ENCODE measurements at places on chromosomes 6 and 20.

- DNase-seq, result no peak
Observed at GRCh38 chr6:74177506-74177905, 481.5 kb downstream of the CD109 start.

DNA sequence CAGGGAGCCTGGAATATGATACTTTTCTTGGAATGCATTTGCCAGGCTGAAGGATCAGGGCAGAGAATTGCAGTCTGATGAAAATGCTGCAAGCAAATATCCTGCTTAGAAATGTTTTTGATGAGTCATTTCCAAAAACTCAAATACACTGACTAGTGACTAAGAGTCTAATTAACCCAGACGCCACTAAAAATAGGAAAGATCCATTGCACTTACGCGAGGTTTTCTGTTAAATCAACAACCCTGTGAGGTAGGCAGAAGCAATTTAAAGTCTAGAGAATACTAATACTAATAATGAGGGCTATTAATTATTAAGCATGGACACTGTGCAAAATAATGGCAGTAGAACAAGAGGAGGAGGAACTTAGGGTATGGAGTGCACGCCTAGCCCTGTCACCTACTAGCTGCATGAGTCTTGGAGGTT lies 130.1 kb upstream of the DOK5 start:
- no peak for DNase-seq

- DNase-seq, result no peak
Observed at GRCh38 chr20:9052136-9052535, 16.8 kb upstream of the PLCB4 start.

GRCh38 chr6:22204153-22204552 lies 92.7 kb downstream of the PRL start:
- no peak for DNase-seq

DNA sequence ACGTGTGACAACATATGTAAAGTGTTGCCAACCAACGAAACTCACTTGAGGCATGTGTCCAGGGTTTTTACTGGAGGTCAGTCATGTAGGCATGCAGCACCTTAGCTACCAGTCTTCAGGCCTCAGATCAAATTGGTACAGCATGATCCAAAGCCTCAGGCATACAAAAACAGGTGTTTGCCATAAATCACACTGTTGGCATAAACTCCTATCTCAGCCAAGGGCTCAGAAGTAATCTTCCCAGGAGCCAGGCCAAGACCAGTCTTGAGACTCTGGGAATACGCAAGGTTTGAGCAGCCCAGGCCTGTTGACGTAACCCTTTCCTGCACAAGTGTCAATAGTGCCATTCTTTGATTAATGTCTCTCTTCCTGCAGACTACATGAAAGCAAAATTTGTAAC lies 163.5 kb downstream of the PRL start:
- no peak for DNase-seq

DNA sequence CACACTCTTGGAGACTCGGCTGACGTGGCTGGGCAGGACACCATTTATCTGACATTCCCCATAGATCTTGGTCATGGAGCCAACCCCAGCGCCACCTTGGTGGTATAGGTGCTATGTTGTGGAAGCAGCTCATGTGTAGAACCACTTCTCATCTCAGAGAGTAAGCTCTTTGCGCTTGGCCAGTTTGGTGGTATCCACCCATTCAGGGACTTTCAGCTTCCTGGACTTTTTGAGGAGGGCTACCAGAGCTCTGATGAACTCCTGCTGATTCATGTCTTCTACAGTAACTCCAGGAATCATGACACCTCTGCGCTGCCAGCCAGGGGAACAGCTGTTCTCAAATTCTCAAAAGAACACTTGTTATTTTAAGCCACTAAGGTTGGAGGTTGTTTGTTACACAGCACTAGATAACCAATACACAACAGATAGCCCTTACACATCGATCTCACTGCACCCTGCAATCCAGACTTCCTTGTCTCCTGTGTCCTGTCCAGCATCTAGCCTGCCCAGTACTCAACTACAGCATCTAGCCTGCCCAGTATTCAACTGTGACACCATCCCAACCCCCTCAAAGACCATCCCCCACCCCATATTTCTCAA lies 86.0 kb upstream of the SLC22A16 start:
- no peak for DNase-seq

- peak; percentile 72 for DNase-seq
Observed at GRCh38 chr6:160534050-160534696, 129.9 kb downstream of the LPA start.

GRCh38 chr6:160349814-160350350 lies 1.7 kb downstream of the SLC22A3 start:
- DNase-seq, result no peak

GRCh38 chr6:42899871-42900270 lies 16.0 kb upstream of the PTCRA start:
- no peak for DNase-seq

GRCh38 chr20:22490287-22491193 lies 93.8 kb downstream of the FOXA2 start:
- DNase-seq, result no peak

- DNase-seq, result peak; percentile 78
Observed at GRCh38 chr20:561437-562231, 18.0 kb upstream of the CSNK2A1 start.

GRCh38 chr20:40486297-40486696 lies 202.7 kb downstream of the MAFB start:
- no peak for DNase-seq

- no peak for DNase-seq
Observed at GRCh38 chr6:68008445-68008844, 626.6 kb upstream of the ADGRB3 start.

GRCh38 chr6:101607111-101607690 lies 213.7 kb downstream of the GRIK2 start:
- no peak for DNase-seq

GRCh38 chr6:29870104-29870503 lies 42.5 kb downstream of the HLA-G start:
- no peak for DNase-seq

- no peak for DNase-seq
Observed at GRCh38 chr6:148514091-148514845, 171.6 kb downstream of the SASH1 start.

All from HEK293T (cell line).